ENCODE measurements at places on chromosomes 3 and 15. TPM values are rescaled to one million over a fixed set of nuclear protein-coding genes. Genes with fewer than 3 reads are reported as not detected.

Gene PLA2G4E
- total RNA-seq, result not detected

Gene TM6SF1
- total RNA-seq, result 4.7 TPM

Gene SLC22A14
- not detected for total RNA-seq

Gene ATG3
- 42.7 TPM for total RNA-seq

Gene ANKRD34C
- 0.66 TPM for total RNA-seq

Gene CMTM8
- 5.7 TPM for total RNA-seq

Gene SLC24A5
- total RNA-seq, result not detected

Gene SLC6A1
- total RNA-seq, result 0.77 TPM

All from left ventricle myocardium inferior (tissue), 1 donor.